DND-41 (cell line): ENCODE measurements at places on chromosomes 3 and 15.

DNA sequence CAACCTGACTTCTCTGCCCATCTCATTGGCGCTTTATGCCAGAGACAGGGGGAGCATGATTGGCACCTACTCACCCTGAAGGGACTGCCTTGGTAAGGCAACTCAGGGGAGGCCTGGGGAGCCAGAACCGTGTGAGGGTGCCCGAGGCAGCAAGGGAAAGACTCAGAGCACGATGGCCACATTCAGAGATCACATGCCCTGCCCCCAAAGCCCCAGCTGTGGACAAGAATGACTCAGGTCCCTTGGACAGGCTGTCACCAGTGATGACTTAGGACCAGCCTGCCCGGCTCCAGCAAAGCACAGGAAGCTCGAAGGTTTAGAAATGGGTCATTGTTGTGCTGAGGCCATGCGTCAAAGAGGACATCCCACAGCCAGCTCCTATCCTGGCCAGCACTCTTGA is 49.1 kb upstream of the LIMD1 start:
- DNase-seq: no peak

DNA sequence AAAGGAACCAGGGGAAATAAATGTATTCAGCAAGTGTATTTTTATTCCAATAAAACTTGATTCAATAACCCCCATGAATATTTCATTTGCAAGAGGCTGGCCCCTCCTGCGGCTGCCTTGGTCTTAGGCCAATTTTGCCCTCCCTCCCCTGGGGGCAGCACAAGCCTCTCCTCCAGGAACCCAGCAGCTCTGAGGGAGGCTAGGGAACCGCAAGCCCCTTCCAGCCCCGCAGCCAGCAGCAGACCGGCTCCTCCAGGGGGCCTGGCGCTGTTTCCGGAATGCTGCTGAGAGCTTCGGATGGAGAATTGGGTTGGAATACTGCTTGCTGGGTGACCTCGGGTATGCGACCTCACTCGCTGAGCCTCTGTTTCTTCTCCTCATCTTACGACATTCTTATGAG is 150.1 kb downstream of the RAB11A start:
- DNase-seq: no peak

DNA sequence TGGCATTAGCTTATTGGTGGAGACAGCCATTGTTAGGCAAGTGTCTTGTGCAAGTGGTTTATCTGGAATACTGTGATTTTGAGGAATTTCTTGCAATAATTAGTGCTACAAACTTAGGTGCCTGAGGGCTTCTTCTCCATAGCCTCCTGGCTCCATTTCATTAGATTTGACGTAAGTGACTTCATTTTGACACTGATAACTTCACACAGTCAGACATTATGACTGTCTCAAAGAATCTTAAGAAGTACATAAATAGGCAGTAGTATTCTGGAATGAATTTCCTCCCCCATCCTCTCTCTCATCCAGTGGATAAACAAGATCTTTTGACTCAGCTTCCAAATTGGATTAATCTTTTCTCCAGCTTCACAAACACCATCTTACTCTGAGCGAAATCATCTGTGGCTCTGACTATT is 19.0 kb downstream of the ARL14 start:
- no peak for DNase-seq

GRCh38 chr15:54618120-54618519 is 578.6 kb downstream of the RSL24D1 start:
- no peak for DNase-seq

DNA sequence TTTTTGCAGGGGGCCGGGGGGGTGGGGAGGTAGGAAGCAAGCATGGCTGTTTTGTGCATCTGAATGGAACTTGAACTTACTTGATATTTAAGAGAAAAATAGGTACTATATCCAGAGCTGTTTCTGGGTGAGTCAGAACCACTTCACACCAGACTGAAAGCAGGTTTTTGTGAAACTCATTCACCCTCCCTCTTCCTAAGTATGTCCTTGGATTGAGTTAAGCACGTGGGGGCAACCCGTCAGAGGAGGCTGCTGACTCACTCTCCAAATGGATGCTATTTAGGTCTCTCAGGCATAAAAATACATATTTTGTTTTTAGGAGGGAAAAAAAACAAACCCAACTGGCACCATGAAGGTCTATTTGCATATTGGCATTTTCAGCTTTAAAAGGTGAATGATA is 270.3 kb downstream of the RYR3 start:
- DNase-seq: no peak

DNA sequence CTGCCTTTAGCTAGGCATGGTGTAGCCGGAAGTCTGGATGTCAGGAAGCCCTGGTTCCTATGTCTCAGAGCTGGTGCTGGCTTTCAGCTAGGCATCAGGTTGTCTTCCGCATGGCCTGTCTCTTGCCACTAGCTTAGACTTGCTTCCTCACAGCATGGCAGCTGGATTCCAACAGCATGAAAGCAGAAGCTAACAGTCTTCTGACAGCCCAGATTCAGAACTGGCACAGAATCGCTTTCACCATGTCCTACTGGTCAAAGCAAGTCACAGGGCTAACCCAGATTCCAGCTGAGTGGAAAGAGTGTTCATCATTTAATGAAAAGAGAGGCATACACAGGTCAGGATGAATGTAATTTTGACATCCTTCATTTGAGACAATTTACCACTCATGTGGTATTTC is 1050.5 kb downstream of the ROBO2 start:
- no peak for DNase-seq

DNA sequence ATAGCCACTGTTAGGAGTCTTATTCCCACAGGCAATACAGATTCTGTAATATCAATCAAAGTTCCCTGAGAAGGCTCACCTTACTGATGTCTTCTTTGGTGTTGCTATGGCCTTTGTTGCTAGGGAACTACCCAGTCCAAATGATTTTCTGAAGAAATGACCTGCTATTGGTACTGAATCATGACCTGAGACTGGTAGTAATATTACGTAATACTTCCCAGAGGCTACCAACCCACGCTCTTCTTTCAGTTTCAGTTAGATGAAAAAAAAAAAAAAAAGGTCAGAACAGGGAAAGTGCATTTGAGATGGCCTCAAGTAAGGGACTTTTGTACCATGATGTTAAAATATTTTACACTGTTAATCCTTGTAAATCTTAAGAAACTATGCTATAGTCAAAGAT is 1092.5 kb upstream of the EPHA6 start:
- DNase-seq: no peak

GRCh38 chr3:88147261-88147660 is 2.5 kb upstream of the C3orf38 start:
- no peak for DNase-seq

GRCh38 chr3:152039887-152040286 is 166.4 kb downstream of the SUCNR1 start:
- DNase-seq: no peak

DNA sequence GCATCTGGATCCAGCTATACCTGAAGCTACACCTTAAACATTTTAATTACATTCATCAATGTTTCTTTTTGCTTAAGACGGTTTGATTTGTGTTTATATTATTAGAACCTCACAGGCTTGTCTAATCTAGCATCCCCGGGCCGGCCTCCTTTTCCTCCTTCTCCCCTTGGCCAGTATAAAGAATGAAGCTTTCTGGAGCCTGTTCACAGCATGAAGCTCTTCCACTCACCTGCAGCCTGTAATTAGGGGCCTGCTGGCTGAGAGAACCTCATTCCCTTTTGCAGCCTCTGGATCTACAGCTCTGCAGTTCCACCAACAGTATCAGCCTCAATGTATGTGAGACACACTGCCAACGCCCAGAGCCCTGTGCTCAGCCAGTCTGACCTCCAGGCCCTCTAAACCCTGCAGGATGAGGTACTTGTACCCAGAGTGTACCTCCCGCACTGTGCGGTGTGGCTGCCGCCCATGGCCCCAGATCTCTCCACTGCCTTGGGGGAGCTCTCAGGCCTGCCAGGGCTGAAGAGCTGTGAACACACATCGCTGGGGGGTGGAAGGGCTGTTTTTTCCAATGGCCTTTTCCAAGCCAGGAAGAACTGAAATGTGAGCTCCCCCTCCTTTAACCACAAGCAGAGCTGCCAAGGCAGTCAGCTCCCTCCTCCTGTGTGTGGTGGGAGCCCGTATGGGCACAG is 114.7 kb upstream of the ALDH1A3 start:
- DNase-seq: no peak

- DNase-seq: no peak
Observed at GRCh38 chr3:37729119-37729518, 132.6 kb upstream of the CTDSPL start.

DNA sequence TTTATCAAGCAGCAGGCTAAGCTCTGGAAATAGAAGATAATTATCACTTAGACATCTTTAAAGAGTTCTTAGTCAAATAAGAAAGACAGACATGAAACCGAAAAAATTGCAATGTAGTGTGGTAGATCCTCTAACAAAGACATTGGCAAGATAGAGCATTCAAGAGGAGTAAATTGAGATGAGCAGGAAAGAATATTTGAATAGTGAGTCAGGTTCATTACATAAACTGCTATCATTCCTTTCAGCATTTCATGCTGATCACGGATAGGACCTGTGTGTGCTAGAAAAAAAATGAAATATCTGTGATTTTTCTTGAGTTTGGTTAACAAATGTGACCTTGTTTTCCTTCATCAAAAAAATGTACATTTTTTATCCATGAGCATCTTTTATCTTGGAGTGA is 460.9 kb downstream of the OTOL1 start:
- no peak for DNase-seq

DNA sequence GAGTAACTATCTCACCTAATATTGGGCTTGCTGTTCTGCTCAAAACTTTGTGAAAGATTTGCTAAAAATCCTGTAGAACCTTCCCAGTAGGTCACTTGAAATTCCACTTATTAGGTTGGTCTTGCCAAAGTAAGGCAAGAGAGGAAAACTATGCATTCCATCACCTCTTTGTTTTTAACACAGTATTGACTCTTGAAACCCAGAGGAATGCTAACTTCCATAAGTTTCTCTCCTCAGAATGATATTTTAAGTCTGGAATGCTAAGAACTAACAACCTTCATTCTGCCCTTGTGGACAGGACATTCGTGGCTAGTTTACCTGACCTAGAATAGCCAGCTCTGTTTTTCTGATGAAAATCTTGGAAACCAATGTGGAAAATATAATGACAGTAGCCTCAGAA is 154.5 kb downstream of the TMCO5A start:
- no peak for DNase-seq

- no peak for DNase-seq
Observed at GRCh38 chr3:40035177-40035576, 225.8 kb downstream of the MYRIP start.

GRCh38 chr3:101144105-101144504 is 150.9 kb upstream of the ABI3BP start:
- no peak for DNase-seq

GRCh38 chr3:15318661-15319060 is 13.7 kb downstream of the SH3BP5 start:
- no peak for DNase-seq

DNA sequence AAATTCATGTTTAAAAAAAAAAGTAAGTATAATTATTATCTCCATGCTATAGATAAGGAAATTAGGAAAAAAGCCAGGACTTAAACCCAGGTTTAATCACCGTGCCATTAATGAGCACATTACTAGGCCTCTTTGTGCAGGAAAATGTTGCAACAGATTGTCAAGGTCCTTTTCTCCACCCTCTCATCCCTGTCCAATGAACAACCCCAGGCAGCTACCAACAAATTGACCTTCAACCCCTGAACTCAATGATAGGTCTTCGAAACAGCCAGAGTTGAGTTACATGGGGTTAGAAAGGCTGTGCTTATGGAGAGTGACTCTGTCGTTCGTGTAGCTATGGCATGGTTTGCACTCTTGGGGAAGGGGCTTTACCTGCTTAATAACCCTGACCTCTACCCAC is 84.2 kb upstream of the CTNNB1 start:
- no peak for DNase-seq

GRCh38 chr15:33458421-33458820 is 147.7 kb downstream of the RYR3 start:
- DNase-seq: no peak

- DNase-seq: no peak
Observed at GRCh38 chr3:139151530-139151929, 106.8 kb upstream of the PRR23C start.

DNA sequence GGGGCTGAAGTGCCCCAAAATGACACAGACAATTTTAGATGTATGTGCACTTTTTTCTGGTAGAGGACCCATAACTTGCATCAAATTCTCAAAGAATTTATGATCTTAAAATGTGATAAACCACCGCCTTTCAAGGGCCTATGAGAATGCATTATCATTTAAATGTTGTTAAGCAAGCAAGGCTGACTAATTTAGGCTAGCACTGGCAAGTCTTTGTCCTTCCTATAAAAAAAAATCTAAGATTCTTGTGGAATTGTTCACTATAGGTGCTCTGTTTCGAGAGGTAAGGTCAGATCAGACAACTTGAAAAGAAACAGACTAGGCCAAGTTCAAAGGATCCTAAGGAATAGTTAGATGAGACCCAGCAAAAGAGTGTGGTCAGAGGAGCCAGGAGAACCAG is 128.9 kb upstream of the PHLDB2 start:
- DNase-seq: no peak

- no peak for DNase-seq
Observed at GRCh38 chr15:38636597-38636996, 72.0 kb upstream of the RASGRP1 start.

- DNase-seq: no peak
Observed at GRCh38 chr3:28173836-28174235, 67.6 kb upstream of the CMC1 start.

- DNase-seq: no peak
Observed at GRCh38 chr3:59762941-59763340, 713.1 kb upstream of the CFAP20DC start.

DNA sequence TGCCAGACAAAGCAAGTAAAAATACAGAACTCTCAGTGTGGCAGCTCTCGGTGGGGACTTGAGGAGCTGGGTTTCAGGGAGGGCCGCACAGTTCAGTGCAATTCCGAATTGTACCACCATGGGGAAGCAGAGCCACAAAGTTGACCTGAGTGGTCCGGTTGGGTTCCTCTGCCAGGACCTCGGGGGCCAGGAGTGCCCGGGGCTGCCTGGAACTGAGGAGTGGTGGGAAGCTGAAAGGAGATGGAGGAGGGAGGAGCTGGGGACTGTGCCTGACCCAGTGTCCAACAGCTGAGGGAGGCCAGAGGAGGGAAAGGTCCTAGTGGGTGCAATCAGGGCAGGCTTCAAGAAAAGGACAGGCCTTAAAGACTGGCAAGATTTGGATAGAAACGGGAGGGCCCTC is 32.2 kb upstream of the TRH start:
- DNase-seq: peak; percentile 45

DNA sequence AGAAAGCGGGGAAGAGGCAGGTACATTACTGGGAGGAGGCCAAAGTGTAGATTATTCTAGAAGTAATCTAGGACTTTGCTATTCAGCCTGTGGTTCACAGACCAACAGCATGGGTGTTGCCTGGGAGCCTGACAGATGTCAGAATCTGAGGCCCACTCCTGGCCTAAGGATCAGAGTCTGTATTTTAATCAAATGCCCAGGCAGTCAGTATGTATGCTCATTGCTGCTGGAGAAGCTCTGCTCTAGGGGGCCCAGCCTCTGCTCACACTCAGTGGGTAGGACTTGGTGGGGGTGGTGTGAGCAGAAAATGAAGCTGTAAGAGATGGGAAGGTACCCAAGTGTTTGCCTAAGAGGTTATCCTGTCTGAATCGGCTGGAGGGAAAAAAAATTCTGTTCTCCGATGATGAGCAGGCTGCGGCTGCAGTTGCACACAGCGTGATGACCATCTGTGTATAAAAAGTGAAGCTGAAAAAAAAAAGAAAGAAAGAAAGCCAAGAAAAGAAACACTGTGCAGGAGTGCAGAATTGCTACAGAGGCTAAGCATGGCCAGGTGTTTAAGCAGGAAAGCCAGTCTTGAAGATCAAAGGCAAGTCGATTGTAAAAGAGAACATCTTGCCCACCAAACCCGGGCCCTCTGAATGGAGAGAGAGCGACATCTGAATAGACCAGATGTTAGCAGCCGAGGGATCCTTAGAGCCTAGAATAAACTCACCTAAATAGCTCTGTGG is 65.2 kb downstream of the EIF4E3 start:
- peak; percentile 74 for DNase-seq

GRCh38 chr3:1381647-1382036 is 288.8 kb downstream of the CNTN6 start:
- no peak for DNase-seq
